ENCODE measurements at places on chromosomes 13 and 19. TPM values are rescaled to one million over a fixed set of nuclear protein-coding genes. Genes with fewer than 3 reads are reported as not detected.

- DNase-seq: peak; percentile 22
- no peak overlapping the region for H3K4me3 ChIP-seq
- no peaks in the 10 kb centered on the region for H3K27me3 ChIP-seq
- no peaks in the 10 kb centered on the region for H3K36me3 ChIP-seq
Measured at GRCh38 chr13:67726979-67727378, 496.8 kb upstream of the PCDH9 start.

- no peak overlapping the region for H3K27ac ChIP-seq
- no peaks in the 10 kb centered on the region for H3K4me1 ChIP-seq
- DNase-seq: no peak
- peaks cover 7% of the 10 kb centered on the region for H3K36me3 ChIP-seq
Measured at GRCh38 chr19:49331616-49332055, 3.6 kb upstream of the CD37 start.

DNA sequence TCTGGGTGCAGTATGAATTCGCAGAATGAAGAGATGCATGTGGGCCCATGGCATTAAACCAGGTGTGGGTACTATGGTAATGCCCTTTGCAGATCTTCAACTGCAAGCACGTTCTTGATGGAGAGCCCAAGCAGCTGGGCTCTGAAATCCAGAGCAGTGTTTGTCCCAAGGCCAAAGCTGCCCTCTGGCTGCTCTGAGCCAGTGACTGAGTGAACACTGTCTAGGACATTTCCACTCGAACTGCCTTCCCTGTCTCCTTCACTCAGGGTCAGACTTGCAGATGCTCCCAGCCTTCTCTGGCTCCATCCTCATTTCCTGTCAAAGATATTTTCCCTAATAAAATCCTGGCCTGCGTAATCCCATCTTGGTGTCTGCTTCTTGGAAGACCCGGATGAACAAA is 80.2 kb upstream of the GJB6 start:
- H3K27ac ChIP-seq: no peak overlapping the region
- no peak for DNase-seq
- H3K27me3 ChIP-seq: no peaks in the 10 kb centered on the region
- no peaks in the 10 kb centered on the region for H3K4me1 ChIP-seq
- H3K4me3 ChIP-seq: no peak overlapping the region

GRCh38 chr13:102903659-102904407 is 58.0 kb downstream of the ERCC5 start:
- H3K4me1 ChIP-seq: peaks cover 18% of the 10 kb centered on the region
- no peak for DNase-seq
- H3K27ac ChIP-seq: no peak overlapping the region

- H3K27ac ChIP-seq: no peak overlapping the region
- peak; percentile 73 for DNase-seq
- peaks cover 6% of the 10 kb centered on the region for H3K4me1 ChIP-seq
- no peaks in the 10 kb centered on the region for H3K27me3 ChIP-seq
- H3K4me3 ChIP-seq: no peak overlapping the region
- no peaks in the 10 kb centered on the region for H3K36me3 ChIP-seq
Measured at GRCh38 chr19:40596608-40597328, 4.4 kb upstream of the LTBP4 start.

Gene ZNF773
- 3.3 TPM for total RNA-seq

DNA sequence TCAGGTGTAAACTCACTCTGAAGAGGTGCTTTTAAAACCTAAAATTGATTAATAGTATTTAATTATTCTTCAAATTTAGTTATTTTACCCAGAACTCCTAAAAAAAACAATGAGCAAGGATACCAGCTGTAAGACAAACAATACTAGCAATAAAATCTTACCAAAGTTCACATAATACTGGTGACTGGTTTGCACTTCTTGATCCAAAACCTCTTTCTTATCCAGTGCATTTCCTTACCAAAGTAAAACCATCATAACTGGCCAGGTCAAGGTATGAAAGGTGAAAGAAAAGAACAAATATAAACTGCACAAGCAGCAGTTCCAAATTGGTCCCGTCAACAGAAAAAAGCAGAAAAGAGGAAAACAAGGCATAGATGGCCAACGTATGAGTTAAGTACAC is 62.7 kb downstream of the PSPC1 start:
- H3K4me3 ChIP-seq: no peak overlapping the region
- H3K27me3 ChIP-seq: no peaks in the 10 kb centered on the region
- no peak for DNase-seq
- no peak overlapping the region for H3K27ac ChIP-seq
- H3K4me1 ChIP-seq: peaks cover 4% of the 10 kb centered on the region
- H3K36me3 ChIP-seq: no peaks in the 10 kb centered on the region

- DNase-seq: no peak
- H3K4me3 ChIP-seq: no peak overlapping the region
- no peaks in the 10 kb centered on the region for H3K4me1 ChIP-seq
- H3K27me3 ChIP-seq: no peaks in the 10 kb centered on the region
- H3K36me3 ChIP-seq: no peaks in the 10 kb centered on the region
- H3K27ac ChIP-seq: no peak overlapping the region
Measured at GRCh38 chr19:42850981-42851717, 28.4 kb downstream of the PSG1 start.

Gene ATP1A3
- 0.09 TPM for total RNA-seq

GRCh38 chr13:111156421-111156820 is 41.3 kb downstream of the ARHGEF7 start:
- DNase-seq: no peak
- no peaks in the 10 kb centered on the region for H3K36me3 ChIP-seq
- peaks cover 35% of the 10 kb centered on the region for H3K4me1 ChIP-seq
- no peaks in the 10 kb centered on the region for H3K27me3 ChIP-seq

Gene UBAC2
- total RNA-seq: 17.5 TPM

DNA sequence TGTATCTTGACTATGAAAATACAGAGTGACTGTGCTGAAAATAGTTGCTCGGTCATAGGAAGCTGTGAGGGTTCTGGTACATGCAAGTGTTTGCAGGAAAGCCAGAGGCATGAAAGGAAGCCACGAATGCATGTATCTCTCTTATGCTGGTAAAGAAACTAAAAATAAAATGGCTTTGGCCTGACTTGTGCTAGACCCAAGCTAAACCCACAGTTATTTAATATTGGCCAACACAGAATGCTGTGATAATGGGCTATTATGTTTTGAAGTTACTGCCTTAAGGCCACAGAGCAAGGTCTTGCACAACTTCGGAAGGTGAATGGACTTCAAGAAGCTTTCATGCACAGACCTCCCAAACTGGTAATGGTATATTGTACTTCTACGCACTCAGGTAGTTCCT is 518.2 kb upstream of the HTR2A start:
- no peak overlapping the region for H3K4me3 ChIP-seq
- no peak for DNase-seq
- no peaks in the 10 kb centered on the region for H3K36me3 ChIP-seq
- no peak overlapping the region for H3K27ac ChIP-seq
- no peaks in the 10 kb centered on the region for H3K4me1 ChIP-seq
- H3K27me3 ChIP-seq: no peaks in the 10 kb centered on the region

Gene OLFM2
- total RNA-seq: 7.2 TPM

Gene S1PR5
- total RNA-seq: 0.70 TPM

Gene GJB2
- total RNA-seq: 1.7 TPM

Data from pancreas (tissue), 10 donors.